ENCODE measurements at places on chromosomes 13 and 19. TPM values are rescaled to one million over a fixed set of nuclear protein-coding genes. Genes with fewer than 3 reads are reported as not detected.

GRCh38 chr19:2532252-2533071, 56.5 kb downstream of the GADD45B start:
- H3K4me3 ChIP-seq, result no peak overlapping the region
- H3K27me3 ChIP-seq, result no peaks in the 10 kb centered on the region
- H3K27ac ChIP-seq, result no peak overlapping the region
- H3K4me1 ChIP-seq, result peaks cover 16% of the 10 kb centered on the region
- DNase-seq, result no peak

DNA sequence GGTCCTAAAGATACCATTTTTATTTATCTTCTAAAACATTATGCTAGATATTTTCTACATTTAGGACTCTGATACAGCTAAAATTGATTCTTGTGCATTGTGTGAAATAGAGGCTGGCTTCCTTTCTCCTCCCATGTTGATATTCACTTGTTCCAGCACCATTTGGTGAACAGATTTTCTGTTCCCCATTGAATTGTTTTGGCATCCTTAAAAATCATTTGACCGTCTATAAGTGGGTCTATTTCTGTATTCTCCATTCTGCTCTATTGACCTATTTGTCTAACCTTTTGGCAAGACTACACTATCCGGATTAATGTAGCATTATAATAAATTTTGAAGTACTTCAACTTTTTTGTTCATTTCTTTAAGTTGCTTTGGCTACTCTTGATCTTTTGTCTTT, 2689.2 kb downstream of the PCDH9 start:
- H3K27ac ChIP-seq, result no peak overlapping the region
- no peaks in the 10 kb centered on the region for H3K36me3 ChIP-seq
- no peaks in the 10 kb centered on the region for H3K4me1 ChIP-seq
- no peak for DNase-seq

- H3K27me3 ChIP-seq, result no peaks in the 10 kb centered on the region
- no peak overlapping the region for H3K27ac ChIP-seq
- H3K4me3 ChIP-seq, result no peak overlapping the region
- DNase-seq, result no peak
Measured at GRCh38 chr13:95508996-95509395, 43.5 kb upstream of the CLDN10 start.

GRCh38 chr13:22748866-22749577, 431.8 kb upstream of the SGCG start:
- H3K27ac ChIP-seq, result no peak overlapping the region
- no peak for DNase-seq
- H3K27me3 ChIP-seq, result no peaks in the 10 kb centered on the region
- no peaks in the 10 kb centered on the region for H3K36me3 ChIP-seq
- no peak overlapping the region for H3K4me3 ChIP-seq
- no peaks in the 10 kb centered on the region for H3K4me1 ChIP-seq

DNA sequence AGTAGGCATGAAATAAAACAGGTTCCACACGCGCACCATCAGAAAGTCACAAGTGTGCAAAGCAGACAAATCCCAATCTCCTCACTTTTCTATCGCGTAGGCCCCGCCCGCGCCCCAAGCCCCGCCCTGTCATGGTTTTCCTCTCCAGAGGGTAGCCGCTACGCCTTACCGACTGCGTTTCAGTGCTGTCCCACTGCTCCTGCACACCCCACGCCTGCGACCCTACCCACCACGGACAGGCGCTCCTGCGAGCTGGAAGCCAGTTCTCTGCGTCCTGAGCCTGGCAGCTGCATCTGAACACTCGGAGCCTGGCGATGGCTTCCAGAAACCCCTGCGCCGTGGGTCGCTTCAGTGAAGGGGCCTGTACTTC, 379 bp upstream of the ZNF470 start:
- no peak for DNase-seq
- no peaks in the 10 kb centered on the region for H3K27me3 ChIP-seq
- H3K36me3 ChIP-seq, result peaks cover 10% of the 10 kb centered on the region
- H3K4me1 ChIP-seq, result peaks cover 12% of the 10 kb centered on the region
- H3K27ac ChIP-seq, result peak overlapping the region; percentile 51
- H3K4me3 ChIP-seq, result peak overlapping the region; percentile 94

- H3K27ac ChIP-seq, result peak within 1 kb of the TSS; percentile 81
- peaks cover 19% of the 10 kb centered on the region for H3K27me3 ChIP-seq
- H3K4me1 ChIP-seq, result no peaks in the 10 kb centered on the region
- no peak for DNase-seq
- no peaks in the 10 kb centered on the region for H3K36me3 ChIP-seq
- peak within 1 kb of the TSS; percentile 37 for H3K4me3 ChIP-seq
Measured at GRCh38 chr19:18385675-18386542, at the start of gene GDF15. GDF15 (plus strand) TSS chr19:18386158; CDS start chr19:18386190, 32 bp downstream.

DNA sequence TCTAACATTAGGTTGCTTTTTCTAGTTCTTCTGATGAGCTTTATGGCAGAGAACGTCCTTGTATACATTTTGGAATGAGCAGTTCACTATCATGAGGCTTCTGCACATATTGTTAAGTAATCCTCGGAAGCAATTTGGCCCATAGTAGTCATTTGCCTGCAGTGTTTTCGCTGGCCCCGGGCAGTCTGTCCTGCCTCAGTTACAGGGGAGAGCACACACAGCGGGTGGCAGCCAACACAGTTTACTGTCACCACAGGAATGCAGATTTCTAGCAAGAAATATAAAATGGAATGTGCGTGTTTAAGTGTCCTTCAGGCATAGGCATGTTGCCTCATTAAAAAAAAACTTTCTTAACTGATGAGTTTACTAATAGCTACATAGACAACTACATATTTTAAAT, 71.5 kb upstream of the GJB6 start:
- H3K36me3 ChIP-seq, result no peaks in the 10 kb centered on the region
- H3K27me3 ChIP-seq, result peaks cover 16% of the 10 kb centered on the region
- H3K4me3 ChIP-seq, result no peak overlapping the region
- H3K27ac ChIP-seq, result no peak overlapping the region
- H3K4me1 ChIP-seq, result no peaks in the 10 kb centered on the region

DNA sequence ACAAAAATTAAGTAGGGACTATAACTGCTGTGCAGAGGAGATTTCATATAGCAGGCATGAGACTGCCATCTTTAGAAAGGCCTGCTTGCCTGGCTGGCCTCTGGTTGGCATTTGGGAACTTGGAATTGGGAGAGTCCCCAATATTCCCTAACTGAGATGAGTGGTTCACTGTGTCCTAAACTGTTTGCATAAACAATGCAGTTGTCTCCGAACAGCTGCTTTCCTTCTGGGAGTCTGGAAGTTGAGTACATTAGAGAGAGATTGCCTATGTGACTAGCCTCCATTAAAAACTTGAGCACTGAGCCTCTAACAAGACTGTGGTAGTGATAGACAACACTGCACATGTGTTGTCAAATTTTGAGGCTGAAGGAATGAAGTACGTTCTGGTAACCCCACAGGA, 47.4 kb downstream of the STOML3 start:
- H3K27ac ChIP-seq, result no peak overlapping the region
- no peaks in the 10 kb centered on the region for H3K4me1 ChIP-seq
- no peaks in the 10 kb centered on the region for H3K36me3 ChIP-seq
- no peak for DNase-seq
- H3K4me3 ChIP-seq, result no peak overlapping the region

DNA sequence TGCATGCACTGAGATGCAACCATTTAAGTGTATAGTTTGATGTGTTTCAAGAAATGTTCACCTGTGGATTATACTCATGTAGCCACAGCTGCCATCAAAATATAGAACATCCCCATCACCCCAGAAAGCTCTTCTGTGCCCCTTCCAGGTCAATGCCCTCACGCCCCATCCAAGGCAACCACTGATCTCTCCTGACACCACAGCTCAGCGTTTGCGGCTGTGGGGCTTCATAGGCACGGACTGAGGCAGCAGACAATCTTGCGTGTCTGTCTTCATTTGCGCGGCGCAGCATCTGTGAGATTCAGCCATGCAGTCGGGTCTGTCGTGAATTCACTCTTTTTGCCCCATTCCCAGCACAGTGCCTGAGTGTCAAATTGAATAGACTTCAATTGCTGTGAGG, 153.8 kb upstream of the UQCRFS1 start:
- no peaks in the 10 kb centered on the region for H3K36me3 ChIP-seq
- H3K4me3 ChIP-seq, result no peak overlapping the region
- DNase-seq, result no peak
- no peak overlapping the region for H3K27ac ChIP-seq
- no peaks in the 10 kb centered on the region for H3K4me1 ChIP-seq
- H3K27me3 ChIP-seq, result no peaks in the 10 kb centered on the region

GRCh38 chr13:29024783-29025182, 204.6 kb downstream of the MTUS2 start:
- no peak overlapping the region for H3K4me3 ChIP-seq
- DNase-seq, result no peak
- no peaks in the 10 kb centered on the region for H3K27me3 ChIP-seq
- H3K4me1 ChIP-seq, result no peaks in the 10 kb centered on the region
- no peaks in the 10 kb centered on the region for H3K36me3 ChIP-seq
- no peak overlapping the region for H3K27ac ChIP-seq

DNA sequence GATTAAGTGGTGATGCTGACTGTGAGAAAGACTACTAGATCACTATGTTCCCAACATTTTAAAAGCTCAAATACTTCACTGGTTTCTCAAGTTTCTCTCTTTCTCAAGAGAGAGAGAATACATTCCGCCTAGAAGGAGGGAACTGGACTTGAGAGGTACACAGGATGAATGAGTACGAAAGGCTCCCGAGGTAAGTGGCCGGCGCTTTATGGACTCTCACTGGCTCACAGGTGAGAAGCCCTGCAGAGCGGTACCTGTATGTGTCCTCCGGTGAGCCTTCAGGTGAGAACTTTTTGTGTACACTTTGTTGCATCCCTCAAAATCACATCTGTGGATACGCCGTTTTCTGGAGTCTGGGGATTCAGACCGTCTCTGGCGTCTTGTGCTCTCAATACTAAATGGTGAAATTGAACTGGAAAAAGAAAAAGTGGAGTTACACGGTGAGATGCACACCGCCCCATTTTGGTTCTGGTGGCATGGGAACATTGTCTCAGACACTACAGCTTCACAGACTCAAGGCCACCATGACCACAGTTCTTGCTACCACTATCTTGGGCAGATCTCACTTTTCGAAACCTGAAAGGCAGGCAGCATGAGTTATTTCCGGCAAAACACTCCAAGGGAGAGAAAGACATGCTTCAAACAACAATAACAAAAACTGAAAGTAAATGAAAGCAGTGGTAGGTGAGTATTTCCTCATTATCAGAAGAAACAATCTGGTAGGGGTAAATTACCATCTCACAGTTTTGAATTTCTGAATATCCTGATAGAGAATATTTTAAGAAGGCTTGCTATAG, 418.9 kb downstream of the KLF12 start:
- H3K36me3 ChIP-seq, result peaks cover 25% of the 10 kb centered on the region
- H3K27me3 ChIP-seq, result no peaks in the 10 kb centered on the region
- H3K4me1 ChIP-seq, result peaks cover 51% of the 10 kb centered on the region
- peak; percentile 81 for DNase-seq
- H3K27ac ChIP-seq, result peak overlapping the region; percentile 52

DNA sequence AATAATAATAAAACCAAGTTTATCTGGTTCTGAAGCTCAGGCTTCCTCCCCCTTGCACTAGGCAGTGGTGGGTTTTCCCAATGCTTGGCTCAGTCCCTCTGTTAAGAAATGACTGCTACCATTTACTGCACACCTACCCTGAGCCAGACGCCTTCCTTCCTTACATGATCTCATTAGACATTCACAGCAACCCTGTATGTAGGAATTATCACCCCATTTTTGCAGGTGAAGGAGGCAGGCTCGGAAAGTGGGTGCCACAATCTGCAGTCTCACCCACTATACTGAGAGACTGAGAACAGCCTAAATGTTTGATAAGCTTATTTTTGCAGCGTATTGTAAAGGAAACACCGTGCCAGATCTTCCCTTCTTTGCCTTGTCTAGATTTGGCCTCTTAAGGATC, 18.3 kb upstream of the CACNG8 start:
- no peaks in the 10 kb centered on the region for H3K4me1 ChIP-seq
- H3K27ac ChIP-seq, result no peak overlapping the region
- H3K36me3 ChIP-seq, result no peaks in the 10 kb centered on the region
- no peak overlapping the region for H3K4me3 ChIP-seq
- no peaks in the 10 kb centered on the region for H3K27me3 ChIP-seq

DNA sequence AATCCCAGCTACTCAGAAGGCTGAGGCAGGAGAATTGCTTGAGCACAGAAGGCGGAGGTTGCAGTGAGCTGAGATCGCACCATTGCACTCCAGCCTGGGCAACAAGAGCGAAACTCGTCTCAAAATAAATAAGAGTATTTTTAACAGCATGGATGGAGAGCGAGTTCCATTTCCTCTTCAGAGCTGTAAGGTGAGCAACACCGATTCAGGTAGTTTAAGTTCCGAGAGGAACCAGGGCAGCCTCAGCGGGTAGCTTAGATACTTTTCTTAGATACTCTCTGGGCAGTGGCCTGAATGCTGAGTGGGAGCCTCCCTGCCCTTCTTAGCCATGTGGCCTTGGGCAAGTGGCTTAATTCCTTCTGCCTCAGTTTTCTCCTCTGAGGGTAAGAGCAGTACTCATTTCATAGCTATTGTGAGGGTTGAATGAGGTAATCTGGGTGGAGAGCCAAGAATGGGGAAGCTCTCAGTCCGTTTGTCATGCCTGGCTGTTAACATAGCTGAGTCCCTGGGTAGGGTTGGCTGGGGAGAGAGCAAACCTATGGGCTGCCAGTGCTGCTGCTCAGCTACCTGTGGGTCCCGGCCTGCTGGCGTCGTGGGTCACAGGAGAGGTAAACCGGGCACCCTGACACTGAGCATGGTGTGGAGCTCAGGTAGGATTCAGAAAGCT, 4.1 kb downstream of the ATP11A start:
- H3K36me3 ChIP-seq, result no peaks in the 10 kb centered on the region
- H3K4me1 ChIP-seq, result peaks cover 36% of the 10 kb centered on the region
- H3K27ac ChIP-seq, result no peak overlapping the region
- no peaks in the 10 kb centered on the region for H3K27me3 ChIP-seq

DNA sequence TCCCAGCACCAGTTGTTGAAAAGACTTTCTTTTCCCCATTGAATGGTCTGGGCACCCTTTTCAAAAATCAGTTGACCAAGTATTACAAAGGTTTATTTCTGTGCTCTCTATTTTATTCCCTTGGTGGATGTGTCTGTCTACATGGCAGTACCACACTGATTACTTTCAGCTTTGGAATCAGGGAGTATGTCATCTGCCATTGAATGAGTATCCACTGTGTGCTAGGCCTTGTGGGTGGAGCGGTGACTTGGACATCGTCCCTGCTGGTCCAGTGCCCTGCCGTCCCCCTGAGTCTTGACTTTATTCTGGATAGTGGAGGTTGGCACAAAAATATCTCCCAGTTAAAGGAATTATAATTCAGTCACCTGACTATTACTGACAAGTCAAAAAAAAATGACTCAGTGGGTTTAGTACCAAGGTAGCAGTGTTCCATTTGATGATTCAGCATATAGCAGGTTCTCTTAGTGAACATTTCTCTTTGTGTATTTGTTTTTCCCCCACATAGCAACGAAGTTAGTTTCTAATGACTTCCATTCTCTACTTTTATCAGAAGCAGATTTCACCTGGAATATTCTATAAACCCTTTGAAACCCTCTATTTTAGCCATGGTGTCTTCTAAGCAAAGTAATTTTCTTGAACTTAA, 3.9 kb downstream of the UPF3A start:
- no peak for DNase-seq
- peaks cover 33% of the 10 kb centered on the region for H3K4me1 ChIP-seq
- H3K27me3 ChIP-seq, result no peaks in the 10 kb centered on the region
- peaks cover 25% of the 10 kb centered on the region for H3K36me3 ChIP-seq

Gene CBY2
- total RNA-seq, result not detected

Gene KLK1
- total RNA-seq, result 0.39 TPM

Gene ZNF560
- not detected for total RNA-seq

Gene REEP6
- 2.0 TPM for total RNA-seq

Gene PALM
- not detected for total RNA-seq

Gene MTIF3
- 37.5 TPM for total RNA-seq

Gene KIR2DL1
- not detected for total RNA-seq

Gene NCAN
- total RNA-seq, result not detected

Gene CCDC124
- total RNA-seq, result 195 TPM

Gene CEACAM7
- not detected for total RNA-seq

Gene FAAP24
- 9.3 TPM for total RNA-seq

Data from CD8-positive, alpha-beta memory T cell (primary cell).